ENCODE measurements at places on chromosomes 3 and 15. TPM values are rescaled to one million over a fixed set of nuclear protein-coding genes. Genes with fewer than 3 reads are reported as not detected.

DNA sequence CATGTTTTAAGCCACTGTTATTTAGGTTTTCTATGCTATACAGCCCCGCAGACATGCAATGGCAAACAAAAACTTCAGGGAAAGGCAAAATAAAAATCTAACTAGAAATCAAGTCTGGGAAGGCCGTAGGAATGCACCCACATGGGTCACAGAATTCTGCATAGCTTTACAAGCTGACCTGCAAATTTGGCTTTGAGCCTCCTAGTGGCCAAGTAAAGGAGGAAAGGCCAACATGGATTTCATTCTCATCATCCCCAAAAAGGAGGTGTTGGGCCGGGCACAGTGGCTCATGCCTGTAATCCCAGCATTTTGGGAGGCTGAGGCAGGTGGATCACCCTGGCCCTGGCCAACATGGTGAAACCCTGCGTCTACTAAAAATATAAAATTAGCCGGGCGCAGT is 124.3 kb downstream of the FBLN2 start:
- H3K4me1 ChIP-seq, result no peaks in the 10 kb centered on the region
- H3K36me3 ChIP-seq, result no peaks in the 10 kb centered on the region
- no peak overlapping the region for H3K27ac ChIP-seq
- no peak overlapping the region for H3K4me3 ChIP-seq
- H3K27me3 ChIP-seq, result no peaks in the 10 kb centered on the region

DNA sequence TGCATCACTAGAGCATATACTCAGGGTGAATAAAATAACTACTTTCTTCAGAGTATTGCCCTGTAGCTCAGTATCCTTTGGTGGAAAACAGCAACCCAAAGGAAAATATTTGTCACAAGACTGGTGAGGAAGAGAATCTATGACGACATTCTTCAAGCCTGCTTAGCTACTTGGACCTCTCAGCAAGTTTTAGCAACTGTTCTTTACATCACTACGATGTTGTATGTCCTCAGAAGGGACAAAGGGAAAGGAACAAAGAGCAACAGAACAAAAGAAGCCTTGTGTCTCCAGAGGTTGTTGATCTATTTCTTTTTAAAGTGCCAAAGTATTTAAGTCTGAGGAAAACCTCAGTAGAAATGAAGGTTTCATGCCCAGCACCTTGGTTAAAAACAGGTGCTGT is 746.7 kb downstream of the NAALADL2 start:
- H3K36me3 ChIP-seq, result no peaks in the 10 kb centered on the region
- no peaks in the 10 kb centered on the region for H3K27me3 ChIP-seq
- no peaks in the 10 kb centered on the region for H3K4me1 ChIP-seq

GRCh38 chr15:78364233-78364632 is 24.1 kb downstream of the CRABP1 start:
- no peaks in the 10 kb centered on the region for H3K36me3 ChIP-seq
- no peak for DNase-seq
- no peaks in the 10 kb centered on the region for H3K4me1 ChIP-seq
- no peaks in the 10 kb centered on the region for H3K27me3 ChIP-seq

DNA sequence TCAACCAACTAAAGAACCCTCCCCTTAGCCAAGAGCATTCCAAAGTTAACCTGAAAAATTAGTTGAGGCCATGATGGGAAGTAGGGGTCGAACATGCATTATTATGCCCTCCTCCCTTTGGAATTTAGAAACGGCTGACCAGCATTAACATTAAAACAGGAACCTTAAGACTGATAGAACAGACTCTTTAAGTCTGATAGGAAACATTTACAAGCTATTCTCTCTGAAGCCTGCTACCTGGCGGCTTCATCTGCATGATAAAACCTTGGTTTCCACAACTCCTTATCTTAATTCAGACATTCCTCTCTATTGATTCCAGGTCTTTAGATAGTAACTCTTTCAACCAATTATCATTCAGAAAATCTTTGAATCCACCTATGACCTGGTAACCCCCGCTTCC is 331.0 kb downstream of the CGGBP1 start:
- no peak overlapping the region for H3K4me3 ChIP-seq
- H3K36me3 ChIP-seq, result no peaks in the 10 kb centered on the region
- no peaks in the 10 kb centered on the region for H3K27me3 ChIP-seq
- no peak overlapping the region for H3K27ac ChIP-seq
- DNase-seq, result no peak

GRCh38 chr15:82646250-82647044 is 716 bp downstream of the CPEB1 start:
- no peak for DNase-seq
- peaks cover 22% of the 10 kb centered on the region for H3K27me3 ChIP-seq
- H3K27ac ChIP-seq, result no peak overlapping the region
- H3K4me3 ChIP-seq, result peak overlapping the region; percentile 43

DNA sequence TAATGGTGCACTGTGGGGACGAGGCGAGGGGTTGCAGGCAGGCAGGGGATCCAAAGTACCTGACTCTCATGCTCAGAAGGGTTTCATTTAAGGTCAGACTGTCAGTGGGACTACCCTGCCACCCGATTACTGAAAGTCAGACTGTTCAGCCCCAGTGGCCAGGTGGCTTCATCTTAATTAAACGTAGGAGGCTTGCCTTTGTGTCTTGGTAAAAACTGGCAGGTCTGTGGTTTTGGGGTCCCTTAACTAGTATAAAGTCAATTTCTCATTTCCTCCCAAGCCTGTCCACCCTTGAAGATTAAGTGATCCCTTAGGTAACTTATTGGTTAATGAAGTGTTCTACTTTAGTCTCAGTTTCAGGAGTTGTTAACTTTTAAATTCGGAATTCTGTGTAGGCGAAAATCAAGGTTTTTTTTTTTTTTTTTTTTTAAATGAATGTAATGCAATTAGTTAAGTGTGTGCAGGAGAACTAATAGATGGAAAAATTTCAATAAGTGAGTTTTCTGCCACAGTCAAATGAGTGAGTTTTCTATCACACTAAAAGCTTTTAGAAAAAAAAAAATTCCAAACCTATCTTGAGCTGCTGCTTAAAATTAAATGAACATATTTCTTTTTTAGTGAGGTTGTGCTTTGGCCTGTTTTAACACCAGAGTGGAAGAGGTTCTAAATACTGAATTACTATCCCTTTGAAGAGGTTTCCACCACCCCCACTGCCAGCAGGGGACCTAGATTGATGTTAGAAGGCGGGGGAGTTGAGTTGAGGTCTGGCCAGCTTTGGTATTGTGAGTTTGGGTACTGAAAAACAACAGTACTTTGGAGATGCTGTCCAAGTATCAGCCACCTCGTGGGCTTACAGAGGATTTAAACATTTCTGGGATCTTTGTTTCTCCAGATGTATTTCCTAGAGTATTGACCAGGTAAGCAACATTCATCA is 15.2 kb downstream of the ITPR1 start:
- DNase-seq, result no peak
- no peak overlapping the region for H3K4me3 ChIP-seq
- no peaks in the 10 kb centered on the region for H3K27me3 ChIP-seq
- no peaks in the 10 kb centered on the region for H3K36me3 ChIP-seq
- no peak overlapping the region for H3K27ac ChIP-seq

- no peak overlapping the region for H3K27ac ChIP-seq
- H3K27me3 ChIP-seq, result no peaks in the 10 kb centered on the region
- no peaks in the 10 kb centered on the region for H3K4me1 ChIP-seq
- no peak overlapping the region for H3K4me3 ChIP-seq
- H3K36me3 ChIP-seq, result no peaks in the 10 kb centered on the region
Observed at GRCh38 chr3:53457068-53457467, 37.3 kb upstream of the CACNA1D start.

DNA sequence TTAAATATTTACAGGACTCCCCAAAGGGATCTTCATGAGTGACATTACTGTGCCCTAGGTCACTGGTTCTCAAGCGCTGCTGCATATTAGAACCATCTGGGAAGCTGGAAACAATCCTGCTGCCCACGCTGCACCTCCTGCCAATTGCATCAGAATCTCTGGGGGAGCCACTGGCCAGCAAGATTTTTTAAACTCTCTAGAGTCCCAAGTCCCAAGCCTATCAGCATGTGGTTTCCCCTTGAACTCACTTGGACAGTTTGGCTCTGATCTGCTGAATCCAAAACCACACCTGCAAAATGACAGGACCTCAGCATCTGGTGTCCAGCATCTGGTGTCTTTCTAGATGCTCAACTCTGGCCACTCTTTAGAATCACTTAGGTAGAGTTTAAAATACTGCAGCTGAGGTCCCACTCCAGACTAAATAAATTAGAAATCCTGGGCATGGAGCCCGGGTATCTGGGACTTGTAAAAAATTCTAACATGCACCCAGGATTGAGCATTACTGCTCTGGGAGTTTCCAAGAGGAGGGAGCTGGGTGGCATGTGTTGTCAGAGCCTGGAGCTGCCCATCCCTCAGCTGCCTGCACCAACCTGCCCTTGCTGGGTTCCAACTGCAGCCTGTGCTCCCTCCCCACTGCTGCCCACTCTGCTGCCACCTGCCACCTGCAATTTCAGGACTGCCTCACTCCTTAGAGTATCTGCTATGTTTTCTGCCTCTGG is 311.3 kb downstream of the SLC9A9 start:
- H3K36me3 ChIP-seq, result no peaks in the 10 kb centered on the region
- no peak for DNase-seq
- H3K27ac ChIP-seq, result peak overlapping the region; percentile 52
- no peaks in the 10 kb centered on the region for H3K4me1 ChIP-seq
- H3K4me3 ChIP-seq, result no peak overlapping the region

GRCh38 chr3:52218937-52219650 is 6.4 kb downstream of the TLR9 start:
- no peaks in the 10 kb centered on the region for H3K27me3 ChIP-seq
- peaks cover 46% of the 10 kb centered on the region for H3K4me1 ChIP-seq
- H3K27ac ChIP-seq, result peak overlapping the region; percentile 81
- no peaks in the 10 kb centered on the region for H3K36me3 ChIP-seq
- H3K4me3 ChIP-seq, result no peak overlapping the region
- no peak for DNase-seq

DNA sequence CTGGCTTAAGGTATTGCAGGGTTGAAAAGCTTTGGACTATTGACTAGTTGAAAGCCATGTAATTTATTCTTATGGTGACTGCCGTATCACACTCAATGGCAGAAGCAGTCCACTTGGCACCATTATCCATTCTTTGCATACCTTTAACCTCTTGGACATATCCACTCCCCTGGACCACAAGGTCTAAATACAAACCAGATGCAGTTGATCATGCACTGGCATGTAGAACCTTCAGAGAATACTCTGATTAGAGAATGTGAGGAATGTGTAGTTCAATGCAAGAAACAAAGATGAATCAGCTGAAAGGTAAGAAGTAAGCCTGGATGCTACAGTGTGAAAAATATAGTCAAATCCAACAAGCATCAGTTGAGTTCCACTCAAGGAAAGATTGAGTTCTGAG is 93.1 kb downstream of the FRMD5 start:
- H3K36me3 ChIP-seq, result no peaks in the 10 kb centered on the region
- H3K27me3 ChIP-seq, result no peaks in the 10 kb centered on the region
- H3K4me1 ChIP-seq, result no peaks in the 10 kb centered on the region
- no peak for DNase-seq
- no peak overlapping the region for H3K4me3 ChIP-seq

GRCh38 chr15:32718227-32718820 is 520 bp downstream of the GREM1 start:
- H3K4me3 ChIP-seq, result peak overlapping the region; percentile 27
- H3K4me1 ChIP-seq, result no peaks in the 10 kb centered on the region
- H3K36me3 ChIP-seq, result no peaks in the 10 kb centered on the region

DNA sequence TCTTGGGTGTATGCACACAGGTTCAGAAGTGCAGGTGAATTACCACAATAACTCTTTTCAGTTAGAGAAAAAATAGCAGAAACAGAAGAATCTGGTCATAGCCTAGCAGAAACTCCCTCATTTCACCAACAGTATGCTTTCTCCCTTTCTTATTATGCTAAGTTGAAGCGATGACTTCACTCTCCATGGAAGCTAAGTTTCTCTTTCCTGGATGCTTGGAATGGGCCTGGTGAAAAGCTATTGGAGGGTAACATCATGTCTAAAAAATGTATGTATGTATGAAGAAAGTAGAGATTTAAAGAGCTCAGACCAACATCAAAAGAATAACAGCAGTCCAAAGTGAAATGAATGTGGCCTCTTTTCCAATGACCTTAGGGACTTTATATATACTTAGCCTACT is 145.5 kb downstream of the TIGIT start:
- no peaks in the 10 kb centered on the region for H3K36me3 ChIP-seq
- DNase-seq, result no peak
- no peaks in the 10 kb centered on the region for H3K27me3 ChIP-seq
- no peak overlapping the region for H3K4me3 ChIP-seq
- no peak overlapping the region for H3K27ac ChIP-seq

GRCh38 chr3:141859651-141860050 is 16.8 kb upstream of the ATP1B3 start:
- no peak for DNase-seq
- H3K27ac ChIP-seq, result peak overlapping the region; percentile 10
- H3K36me3 ChIP-seq, result no peaks in the 10 kb centered on the region
- H3K27me3 ChIP-seq, result no peaks in the 10 kb centered on the region

DNA sequence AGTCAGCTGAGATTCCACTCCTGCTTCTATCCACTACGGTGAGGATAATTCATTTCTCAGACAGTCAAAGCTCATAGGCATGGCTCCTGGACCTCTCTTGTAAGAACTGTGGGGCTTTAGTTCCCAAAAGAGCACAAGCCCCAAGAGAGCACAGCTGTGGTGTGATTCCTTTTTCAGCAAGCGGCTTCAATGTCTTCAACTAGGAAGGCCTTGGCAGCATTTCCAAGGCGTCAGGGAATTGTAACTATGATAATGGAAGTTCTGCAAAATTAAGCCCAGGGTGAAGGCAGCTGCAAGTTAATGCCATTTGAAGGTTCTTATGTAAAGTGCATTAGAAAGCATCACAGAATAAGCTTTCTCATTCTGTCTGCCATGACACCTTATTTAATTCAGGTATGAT is 657.1 kb downstream of the GRM7 start:
- no peak for DNase-seq
- no peak overlapping the region for H3K4me3 ChIP-seq
- H3K36me3 ChIP-seq, result no peaks in the 10 kb centered on the region
- no peaks in the 10 kb centered on the region for H3K27me3 ChIP-seq

DNA sequence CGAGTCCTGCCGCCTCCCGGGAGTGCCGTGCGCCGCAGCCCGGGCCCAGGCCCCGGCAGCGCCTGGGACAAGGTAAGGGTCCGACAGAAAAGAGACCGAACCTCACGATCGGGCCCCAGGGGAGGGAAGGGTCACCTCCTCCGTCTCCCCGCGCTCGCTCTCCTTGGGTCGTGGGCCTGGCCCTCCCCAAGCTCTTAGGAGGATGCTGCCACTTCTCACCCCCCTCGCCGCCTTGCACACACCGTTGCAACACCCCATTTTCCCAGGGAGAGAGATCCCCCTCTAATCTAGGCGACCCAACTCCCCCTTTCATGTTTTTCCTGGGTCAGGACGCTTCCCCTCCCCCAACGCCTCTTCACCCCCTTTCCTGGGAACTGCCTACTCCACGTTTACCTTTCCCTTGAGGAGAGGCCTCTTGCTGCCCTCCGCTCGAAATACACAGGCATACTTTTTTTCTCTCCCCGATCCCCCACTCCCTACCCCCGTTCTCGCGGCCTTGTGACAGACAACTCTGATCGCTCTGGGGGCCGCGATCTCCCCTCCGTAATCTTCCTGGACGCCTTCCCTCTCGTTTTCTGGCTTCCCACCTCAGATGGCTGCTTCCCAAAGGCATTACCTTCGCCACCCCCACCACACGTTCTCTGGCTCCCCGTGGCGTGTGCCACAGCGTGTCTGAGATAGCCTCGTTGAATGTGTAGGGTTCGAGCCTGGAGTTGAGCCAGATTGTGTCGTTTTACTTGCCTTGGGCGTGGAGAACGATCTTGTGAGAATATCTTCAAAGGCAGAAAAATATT is 688 bp downstream of the SETD5 start:
- H3K27me3 ChIP-seq, result no peaks in the 10 kb centered on the region
- peak; percentile 64 for DNase-seq
- no peaks in the 10 kb centered on the region for H3K4me1 ChIP-seq
- H3K27ac ChIP-seq, result peak overlapping the region; percentile 100
- H3K4me3 ChIP-seq, result peak overlapping the region; percentile 69

The IMPG2 gene
- 0.38 TPM for total RNA-seq

The RHCG gene
- total RNA-seq, result not detected

The CPNE9 gene
- not detected for total RNA-seq

The ITIH1 gene
- total RNA-seq, result not detected

The LRIG1 gene
- total RNA-seq, result 28.5 TPM

The FAM107A gene
- total RNA-seq, result 93.3 TPM

The MAGEL2 gene
- not detected for total RNA-seq

Data from Peyer's patch (tissue), 4 donors.